NCI-H1092 (cell line): ENCODE measurements at places on chromosomes 1 and 21.

- peak; percentile 32 for DNase-seq
Measured at GRCh38 chr21:38984982-38985567, 179.3 kb downstream of the ETS2 start.

- DNase-seq, result no peak
Measured at GRCh38 chr1:59378621-59379370, 81.9 kb downstream of the FGGY start.

GRCh38 chr1:24500448-24501048 is 2.1 kb upstream of the RCAN3 start:
- no peak for DNase-seq

GRCh38 chr1:41914516-41914915 is 4.2 kb downstream of the HIVEP3 start:
- no peak for DNase-seq

- DNase-seq, result no peak
Measured at GRCh38 chr1:216457356-216457755, 34.1 kb upstream of the USH2A start.

GRCh38 chr1:12232221-12232620 is 2.4 kb downstream of the VPS13D start:
- no peak for DNase-seq

DNA sequence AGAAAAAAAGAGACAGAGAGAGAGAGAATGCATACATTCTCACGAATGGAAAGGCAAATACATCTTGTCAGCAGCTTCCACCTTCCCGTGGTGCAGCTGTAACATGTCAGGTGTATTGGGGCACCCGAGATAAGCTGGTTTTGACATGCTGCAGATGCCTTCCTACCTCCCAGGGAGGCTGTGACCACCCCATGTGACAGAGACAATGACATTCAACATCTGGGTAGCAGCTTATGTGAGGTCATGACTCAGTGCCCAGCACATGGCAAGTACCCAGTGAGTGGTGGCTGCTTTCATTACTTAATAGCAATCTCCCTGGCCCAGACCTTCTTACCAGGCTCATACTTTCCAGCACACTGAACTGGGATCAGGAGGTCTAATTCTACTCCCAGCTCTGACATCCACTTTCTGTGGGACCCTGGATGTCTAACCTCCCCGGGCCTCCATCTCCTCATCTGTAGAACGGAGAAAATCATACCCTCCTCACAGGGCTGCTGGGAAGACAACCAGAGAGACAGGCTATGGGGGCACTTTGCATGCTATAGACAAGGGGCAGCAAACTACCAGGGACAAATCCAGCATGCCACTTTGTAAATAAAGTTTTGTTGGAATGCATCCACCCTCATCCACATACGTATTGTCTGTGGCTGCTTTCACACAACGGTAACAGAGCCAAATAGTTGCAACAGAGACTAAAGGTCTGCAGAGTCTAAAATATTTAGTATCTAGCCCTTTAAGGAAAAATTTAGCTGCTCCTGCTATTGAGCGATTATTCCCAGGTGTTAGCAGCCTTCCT is 38.5 kb upstream of the ZBTB40 start:
- no peak for DNase-seq

GRCh38 chr1:183592733-183593132 is 2.5 kb upstream of the NCF2 start:
- DNase-seq, result no peak

DNA sequence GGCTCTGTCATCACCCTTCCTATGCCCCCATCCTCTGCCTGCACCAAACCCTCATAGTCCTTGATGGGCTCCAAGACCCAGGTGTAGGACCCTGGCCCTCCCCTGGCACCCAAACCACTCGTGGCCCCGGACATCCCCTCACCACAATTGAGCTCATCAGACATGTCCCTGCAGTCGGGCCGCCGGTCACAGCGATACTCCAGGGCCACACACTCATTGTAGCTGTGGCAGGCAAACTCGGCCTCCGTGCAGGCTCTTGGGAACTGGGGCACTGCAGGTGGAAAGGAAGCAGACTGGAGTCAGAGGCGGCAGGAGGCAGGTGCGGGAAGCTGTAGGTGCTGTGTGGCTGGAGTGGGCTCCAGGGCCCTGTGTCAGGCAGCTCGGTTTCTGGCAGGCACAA is 49.3 kb downstream of the HSPG2 start:
- no peak for DNase-seq

DNA sequence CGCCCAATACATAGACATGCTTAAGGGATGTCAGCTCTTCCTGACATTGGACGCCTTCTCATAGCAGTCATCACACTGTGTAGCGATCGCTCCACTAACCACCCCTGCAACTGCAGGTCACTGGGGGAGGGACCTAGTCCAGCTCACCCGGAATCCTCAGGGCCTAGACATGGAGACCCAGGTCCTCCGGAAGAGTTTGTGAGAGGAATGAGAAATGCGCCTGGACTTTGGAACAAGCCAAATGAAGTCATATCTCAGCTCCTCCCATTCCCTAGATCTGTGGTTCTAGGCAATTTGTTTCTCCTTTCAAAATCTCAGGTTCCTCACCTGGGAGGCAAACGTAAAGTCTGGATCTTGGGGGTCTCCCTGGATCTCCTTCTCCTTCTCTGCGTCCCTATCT is 253.3 kb downstream of the KAZN start:
- DNase-seq, result no peak

- no peak for DNase-seq
Measured at GRCh38 chr1:207910591-207911354, at the start of gene CD34. Gene CD34 (minus strand): TSS chr1:207911125. CDS start chr1:207911080, 45 bp downstream.

DNA sequence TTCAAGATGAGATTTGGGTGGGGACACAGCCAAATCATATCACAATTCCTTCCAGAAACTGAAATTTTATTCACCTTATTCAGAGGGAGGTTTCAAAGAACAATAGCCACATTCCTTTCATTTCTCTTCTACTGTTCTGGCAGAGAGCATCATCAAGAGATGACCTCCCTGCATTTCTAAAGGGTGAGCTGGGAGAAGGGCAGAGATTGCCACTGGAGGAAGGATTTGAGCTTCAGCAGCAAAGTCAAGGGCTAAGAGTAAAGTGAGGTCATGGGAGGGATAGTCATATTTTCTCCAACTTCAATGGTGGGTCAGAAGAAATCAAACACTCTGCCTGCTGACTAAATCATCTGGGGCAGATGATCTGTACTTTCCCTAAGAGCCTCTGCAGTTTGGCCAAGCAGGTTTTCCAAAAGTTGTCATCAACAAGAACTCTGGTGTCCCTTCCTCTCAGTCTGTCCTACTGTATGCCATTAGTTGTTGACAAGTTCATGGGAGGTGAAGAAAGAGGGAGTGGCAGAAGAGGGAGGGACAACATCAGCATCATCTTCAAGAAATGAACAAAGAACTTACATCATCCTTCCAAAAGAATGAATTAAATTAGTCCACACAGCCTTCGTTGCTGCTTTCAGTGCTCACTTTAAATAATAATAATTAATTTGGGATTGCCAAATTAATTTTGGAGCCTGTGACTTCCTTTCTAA is 298.3 kb downstream of the ASTN1 start:
- no peak for DNase-seq

- no peak for DNase-seq
Measured at GRCh38 chr1:230754796-230755195, 7.6 kb downstream of the CAPN9 start.

DNA sequence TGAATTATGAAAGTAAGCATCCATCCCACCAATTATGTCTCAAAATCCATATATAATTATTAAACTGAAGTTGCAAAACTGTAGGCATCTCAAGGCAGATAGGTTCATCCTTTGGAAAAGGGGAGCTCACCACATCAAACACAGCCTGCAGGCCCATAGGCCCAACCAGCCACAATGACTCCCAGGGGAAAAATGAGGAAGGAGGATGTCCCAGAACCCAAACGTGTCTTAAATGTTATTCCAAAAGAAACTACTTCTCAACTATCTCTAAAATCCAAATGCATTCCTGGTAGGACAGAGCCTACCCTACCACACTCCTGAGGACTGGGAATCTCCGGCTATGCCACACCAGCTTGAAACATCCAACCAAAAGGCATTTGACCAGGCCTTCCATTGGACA is 12.8 kb downstream of the TIAM1 start:
- DNase-seq, result no peak

GRCh38 chr1:61992257-61992656 is 202.4 kb upstream of the L1TD1 start:
- DNase-seq, result no peak

GRCh38 chr1:109789551-109790180 is 25.9 kb upstream of the EPS8L3 start:
- no peak for DNase-seq

GRCh38 chr1:202697038-202697437 is 13.2 kb downstream of the SYT2 start:
- DNase-seq, result peak; percentile 23

DNA sequence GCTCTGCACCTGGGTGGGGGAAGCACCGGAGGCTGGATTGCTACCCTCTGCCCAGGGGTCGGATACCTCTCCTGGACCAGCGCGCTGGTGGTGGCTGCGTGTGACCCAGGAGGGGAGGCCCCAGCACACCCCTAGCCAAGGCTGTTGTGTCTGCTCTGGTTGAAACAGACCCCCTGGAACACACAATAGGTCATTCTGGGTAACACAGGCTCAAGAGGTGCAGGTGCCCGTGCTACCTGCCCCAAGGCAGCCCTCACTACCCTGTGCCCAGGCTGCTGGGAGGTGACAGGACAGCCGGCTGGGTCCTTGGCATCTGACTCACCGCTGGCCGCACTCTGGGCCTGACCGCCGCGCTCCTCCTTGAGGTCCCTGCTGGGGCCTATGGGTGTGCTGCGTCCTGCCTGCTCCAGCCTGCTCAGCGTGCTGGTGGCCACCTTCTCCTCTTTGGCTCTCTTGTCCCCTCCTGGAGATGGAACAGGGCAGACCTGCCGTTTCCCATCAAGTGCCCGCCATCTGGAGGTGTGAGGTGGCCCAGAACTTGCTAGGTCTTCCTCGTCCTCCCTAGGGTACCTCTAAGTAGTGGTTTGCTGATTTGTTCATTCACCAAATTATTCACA is 30.0 kb downstream of the ZBTB17 start:
- DNase-seq, result no peak

DNA sequence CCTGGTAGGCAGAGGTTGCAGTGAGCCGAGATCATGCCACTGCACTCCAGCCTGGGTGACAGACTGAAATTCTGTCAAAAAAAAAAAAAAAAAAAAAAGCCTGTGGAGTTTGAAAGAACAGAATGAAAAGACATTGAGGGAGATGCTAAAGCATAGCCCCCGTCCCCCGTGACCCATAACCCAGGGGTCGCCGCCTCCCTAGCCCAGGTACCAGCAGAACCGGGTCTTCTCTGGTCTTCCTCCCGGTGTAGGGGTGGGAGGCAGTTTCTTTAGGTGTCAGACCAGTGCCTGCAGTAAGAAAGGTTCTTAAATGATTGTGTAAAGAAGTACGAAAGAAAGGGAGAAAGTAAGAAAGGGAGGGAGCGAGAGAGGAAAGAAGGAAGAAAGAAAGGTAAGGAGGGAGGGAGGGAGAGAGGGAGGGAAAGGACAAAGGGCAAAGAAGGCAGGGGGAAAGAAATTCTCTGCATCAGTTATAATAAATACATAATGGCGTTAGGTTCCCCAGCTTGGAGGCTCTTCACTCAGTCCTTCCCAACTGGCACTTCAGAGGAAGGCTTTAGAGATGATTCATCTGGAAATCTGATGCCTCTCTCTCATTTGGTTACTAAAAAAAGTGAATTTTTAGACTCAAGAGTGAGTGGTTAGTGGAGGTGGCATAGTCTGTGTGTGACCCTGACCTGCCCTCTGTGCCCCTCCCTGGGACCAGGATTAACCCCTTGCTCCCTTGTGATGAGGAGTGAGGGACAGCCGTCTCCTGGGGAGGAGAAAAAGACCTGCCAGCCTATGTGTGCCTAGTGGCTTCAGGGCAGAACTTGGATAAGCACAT is 1.1 kb downstream of the IL24 start:
- DNase-seq, result no peak

DNA sequence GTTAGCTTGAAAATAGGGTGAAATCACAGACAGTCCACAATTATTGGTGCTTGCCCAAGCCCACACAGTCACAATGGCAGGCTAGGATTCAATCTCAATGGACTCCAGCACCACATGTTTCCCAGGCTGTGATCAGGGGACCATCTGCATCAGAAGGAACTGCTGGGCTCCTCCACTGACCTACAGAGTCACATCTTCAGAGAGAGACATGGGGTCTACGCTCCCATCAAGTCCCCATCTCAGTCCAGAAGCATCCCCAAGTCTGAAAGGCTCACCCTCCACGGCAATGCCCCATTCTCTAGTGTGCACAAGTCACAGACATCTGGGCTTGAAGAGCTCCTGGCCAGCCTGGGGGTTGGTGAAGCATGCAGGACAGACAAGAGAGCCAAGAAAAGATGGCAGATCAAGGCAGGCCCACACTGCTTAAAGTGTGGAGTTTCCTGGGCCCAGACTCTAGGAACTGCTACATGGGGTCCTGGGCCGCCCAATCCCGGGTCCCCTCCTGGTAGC is 262.5 kb downstream of the NPHP4 start:
- no peak for DNase-seq

DNA sequence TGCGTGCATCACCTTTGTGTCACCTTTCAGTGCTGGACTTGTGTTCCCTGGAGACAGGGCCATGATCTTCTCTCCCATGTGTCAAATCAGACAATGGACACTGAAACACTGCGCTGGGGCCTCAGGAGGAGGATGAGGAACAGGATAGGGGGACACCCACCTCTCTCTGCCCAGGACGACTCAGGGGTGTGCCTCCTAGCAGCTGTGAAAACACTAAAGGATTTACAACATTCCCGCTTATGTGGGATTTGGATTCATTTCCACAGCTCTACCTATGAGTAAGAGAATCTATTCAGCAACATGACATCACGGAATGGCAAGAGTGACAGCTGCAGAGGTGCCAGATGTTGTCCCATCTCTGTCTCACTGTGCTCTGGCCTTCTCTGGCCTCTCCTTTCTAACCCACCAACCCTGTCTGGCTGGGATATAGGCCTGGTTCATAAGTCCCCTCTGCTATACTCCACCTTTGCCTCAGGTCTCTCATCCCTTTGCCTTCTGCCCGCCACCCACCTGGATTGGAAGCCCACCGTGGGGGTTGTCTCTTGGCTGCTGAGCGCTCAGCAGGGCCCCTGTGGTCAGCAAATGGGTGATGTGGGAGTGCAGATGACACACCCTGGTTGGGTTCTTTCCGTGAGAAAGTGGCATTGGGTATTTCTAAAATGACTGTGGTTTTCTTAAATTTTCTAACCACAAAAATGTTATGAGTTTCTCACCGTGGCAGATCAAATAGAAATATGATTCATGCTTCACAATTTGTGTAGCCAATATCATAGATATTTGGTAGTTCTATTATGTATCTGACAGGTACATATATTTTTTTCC is 47.1 kb upstream of the TLR5 start:
- DNase-seq, result no peak

DNA sequence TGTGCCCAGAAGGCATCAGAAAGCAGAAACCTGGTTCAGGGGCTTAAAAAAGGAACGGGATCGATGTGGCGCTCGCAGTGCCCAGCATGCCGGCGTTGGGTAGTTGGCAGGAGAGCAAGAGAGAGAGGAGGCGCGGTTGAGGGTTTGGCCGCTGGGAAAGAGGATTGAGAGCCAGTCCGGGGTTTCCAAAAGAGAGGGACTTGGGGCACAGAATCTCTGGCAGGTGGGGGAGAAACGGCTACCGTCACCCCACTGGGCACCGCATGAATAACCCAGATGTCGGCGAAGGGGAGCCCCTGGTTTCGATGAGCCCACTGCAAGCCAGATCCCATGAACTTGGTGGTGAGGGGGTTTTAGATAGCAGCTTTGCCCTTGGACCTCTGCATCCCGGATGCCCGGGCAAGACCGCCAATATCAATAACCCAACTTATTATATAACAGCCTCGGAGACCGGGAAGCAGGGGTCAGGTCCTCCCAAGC is 60.4 kb upstream of the ACOT11 start:
- DNase-seq, result peak; percentile 34

GRCh38 chr1:193234530-193234929 is 48.1 kb upstream of the B3GALT2 start:
- DNase-seq, result no peak
